ENCODE measurements at places on chromosomes 16 and 17.

GRCh38 chr16:22727285-22728166 is 86.4 kb upstream of the HS3ST2 start:
- DNase-seq = no peak

GRCh38 chr17:6388416-6388815 is 46.5 kb downstream of the AIPL1 start:
- no peak for DNase-seq

DNA sequence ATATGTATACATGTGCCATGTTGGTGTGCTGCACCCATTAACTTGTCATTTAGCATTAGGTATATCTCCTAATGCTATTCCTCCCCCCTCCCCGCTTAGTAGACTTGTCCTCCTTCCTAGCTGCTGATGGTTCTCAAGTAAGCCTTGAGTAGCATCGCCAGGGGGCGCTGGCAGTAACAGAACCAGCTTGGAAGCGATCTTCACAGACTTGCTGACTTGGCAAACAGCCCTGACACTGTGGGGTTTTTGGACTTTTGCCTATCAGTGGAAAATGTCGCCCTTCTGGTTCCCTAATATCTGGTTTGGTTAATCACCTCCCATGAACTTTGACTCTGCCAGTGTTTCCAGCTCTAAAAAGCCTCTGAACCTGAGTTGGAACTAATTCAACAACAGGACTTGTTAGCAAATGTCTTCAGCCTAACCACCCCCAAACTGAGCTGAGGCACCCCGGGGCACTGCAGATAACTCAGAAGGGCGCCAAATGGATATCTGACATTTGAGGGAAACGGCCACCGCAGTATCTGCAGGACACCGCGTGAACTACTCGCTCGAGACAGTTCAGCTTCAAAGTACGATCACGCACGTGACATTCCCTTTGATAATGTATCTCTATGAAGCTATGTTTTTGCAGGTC is 15.4 kb upstream of the SPATA32 start:
- peak; percentile 90 for DNase-seq

GRCh38 chr16:67240506-67240905 is 6.8 kb downstream of the FHOD1 start:
- no peak for DNase-seq

- no peak for DNase-seq
Measured at GRCh38 chr17:35342276-35342675, 31.1 kb downstream of the SLFN11 start.

DNA sequence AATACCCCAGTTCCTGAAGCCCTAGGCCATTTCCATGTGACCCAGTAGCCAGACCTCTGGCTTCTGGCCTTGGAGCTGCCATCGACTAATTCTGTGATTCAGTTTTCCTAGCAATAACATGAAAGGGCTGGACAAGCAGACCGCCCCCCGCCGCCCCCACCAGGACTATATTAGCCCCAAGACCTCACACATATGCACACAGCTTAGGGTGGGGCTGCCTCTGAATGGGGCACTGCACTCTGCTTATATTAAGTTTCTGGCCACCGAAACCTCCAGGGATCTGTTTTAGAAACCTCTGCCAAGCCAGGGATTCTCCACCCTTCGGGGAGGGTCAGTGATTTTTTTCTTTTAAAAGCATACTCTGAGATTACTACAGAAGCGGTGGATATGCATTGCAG is 2.3 kb downstream of the RAB11FIP4 start:
- no peak for DNase-seq

DNA sequence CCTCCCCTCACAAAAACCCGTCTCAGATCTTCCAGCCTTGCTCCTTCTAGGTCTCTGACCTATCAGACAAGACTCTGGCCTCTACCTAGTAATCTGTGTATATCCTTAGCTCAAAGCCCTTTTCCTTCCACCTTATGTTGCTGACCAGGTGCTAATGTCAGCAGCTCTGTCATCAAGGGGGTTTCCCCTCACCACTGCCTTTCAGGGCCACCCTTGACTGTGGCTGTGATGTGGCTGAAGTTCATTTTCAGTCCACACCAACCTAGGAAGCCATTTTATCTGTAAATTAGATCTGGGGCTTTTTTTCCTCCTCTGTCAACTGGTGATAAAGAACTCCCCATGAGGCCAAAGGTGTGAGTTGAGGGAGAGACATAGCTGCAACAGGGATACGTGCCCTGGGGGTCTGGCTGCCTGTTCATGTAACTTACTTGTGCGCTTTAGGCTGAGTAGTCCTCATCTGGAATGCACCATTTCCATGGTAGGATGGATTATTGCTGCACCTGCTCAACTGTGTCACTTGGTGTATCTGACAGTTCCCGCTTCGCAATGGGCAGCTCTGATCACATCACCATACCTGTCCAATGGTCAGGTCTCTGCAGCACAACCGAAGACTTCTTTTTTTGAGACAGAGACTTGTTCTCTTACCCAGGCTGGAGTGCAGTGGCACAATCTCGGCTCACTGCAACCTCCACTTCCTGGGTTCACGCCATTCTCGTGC is 14.7 kb upstream of the RUNDC3A start:
- no peak for DNase-seq

DNA sequence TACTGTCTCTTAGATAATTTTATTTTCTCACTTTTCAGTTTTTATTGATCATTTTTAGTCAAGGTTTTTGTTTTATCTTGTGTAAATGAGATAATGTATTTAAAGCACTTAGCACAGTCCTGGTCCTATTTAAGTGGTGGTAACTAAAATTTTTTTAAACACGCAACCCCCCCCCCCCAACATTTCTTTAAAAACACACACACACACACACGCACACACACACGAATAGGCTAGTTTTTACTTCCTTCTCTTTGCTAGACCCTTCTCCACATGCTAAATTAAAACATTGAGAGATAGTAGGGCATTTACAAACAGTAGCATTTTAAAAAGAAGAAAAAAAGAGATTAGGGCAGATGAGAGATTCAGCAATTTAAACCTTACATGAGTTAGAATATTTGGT is 5.0 kb downstream of the NFATC3 start:
- no peak for DNase-seq

DNA sequence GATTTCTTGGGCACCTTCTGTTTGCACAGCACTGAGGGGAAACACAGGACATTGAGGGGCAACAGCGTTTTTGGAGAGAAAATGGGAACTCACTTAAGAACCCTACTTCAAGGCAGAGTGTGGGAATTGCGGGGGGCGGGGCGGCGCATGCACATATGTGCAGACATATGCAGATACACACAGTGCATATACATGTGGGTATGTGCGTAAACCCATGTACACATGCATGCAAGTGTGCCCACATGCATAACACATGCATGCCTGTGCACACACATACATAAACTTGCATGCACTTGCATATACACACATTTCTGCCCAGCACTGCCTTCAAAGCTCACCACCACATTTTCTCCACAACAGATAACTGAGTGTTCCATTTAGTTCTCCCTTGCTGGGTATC is 32.4 kb downstream of the NLRC5 start:
- DNase-seq = no peak

- no peak for DNase-seq
Measured at GRCh38 chr17:75913537-75914210, 9.0 kb upstream of the MRPL38 start.

DNA sequence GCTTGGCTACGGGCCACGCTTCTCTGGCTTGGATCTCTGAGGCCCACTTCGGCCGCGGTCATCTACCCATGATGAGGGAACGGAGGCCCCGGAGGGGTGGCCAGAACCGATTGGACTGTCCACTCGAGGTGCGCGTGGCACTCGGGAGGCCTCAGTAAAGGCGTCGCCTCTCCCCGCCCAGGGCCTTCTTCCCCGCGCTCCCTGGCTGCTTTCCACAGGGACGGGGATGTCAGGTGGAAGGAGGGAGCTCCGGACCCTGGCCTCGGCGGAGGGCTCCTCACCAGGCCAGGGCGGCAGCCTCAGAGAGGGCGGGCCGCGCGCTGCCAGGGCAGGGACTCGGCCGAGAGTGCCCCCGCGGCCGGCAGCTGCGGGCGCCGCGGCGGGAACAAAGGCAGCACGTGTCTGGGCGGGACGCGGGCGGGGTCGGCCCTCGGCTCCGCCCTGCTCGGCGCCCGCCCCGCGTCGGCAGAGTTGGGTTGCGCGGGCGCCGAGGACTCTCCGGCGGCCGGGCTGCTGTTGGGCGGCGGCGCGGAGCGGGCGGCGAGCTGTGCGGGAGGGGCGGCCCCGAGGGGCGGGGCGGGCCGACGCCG is 587 bp upstream of the CDK5R1 start:
- peak; percentile 69 for DNase-seq

GRCh38 chr17:49592263-49592662 is 16.6 kb downstream of the NXPH3 start:
- no peak for DNase-seq

DNA sequence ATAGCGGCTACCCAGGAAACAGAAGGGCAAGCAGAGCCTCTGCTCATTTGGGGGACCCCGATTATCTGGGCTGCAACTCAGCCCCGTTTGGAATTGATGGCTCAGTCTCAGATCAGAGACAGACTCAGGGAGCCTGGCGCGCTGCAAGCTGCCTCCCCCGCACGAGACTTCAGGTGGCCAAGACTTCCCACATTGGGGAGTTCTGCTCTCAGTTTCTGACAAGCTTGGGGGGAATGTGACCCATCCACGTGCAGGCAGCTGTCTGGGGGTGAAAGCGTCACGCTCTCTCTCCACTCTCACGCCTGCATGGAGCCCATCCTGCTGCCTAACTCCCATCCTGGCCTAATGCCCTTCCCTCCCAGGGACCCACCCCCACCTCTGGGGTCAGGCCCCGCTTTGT is 157.6 kb upstream of the GSE1 start:
- DNase-seq = no peak

- DNase-seq = no peak
Measured at GRCh38 chr16:22330326-22330725, 33.1 kb downstream of the POLR3E start.

GRCh38 chr17:28039251-28039650 is 3.2 kb upstream of the NLK start:
- no peak for DNase-seq

- DNase-seq = no peak
Measured at GRCh38 chr17:56826611-56827414, 6.9 kb downstream of the C17orf67 start.

GRCh38 chr17:40422990-40423633 is 5.4 kb upstream of the TOP2A start:
- no peak for DNase-seq

DNA sequence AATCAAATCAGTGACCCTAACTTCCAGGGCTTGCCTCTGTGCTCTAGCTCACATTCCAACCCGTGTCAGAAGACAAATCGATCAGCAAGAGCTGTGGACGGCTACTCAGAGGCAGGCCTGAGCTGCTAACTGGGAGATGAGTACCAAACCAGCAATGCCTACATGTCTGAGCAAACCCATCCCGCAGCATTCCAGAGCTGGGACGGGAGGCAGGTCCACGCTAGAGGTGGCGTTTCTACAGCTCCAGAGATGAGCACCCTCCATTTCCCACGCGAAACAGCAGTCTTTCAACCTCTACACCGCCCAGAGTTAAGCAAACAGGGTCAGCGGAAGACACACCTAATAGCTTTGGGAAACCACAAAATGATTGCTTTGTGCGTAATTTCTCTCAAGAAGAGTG is 6.5 kb downstream of the NXN start:
- no peak for DNase-seq

DNA sequence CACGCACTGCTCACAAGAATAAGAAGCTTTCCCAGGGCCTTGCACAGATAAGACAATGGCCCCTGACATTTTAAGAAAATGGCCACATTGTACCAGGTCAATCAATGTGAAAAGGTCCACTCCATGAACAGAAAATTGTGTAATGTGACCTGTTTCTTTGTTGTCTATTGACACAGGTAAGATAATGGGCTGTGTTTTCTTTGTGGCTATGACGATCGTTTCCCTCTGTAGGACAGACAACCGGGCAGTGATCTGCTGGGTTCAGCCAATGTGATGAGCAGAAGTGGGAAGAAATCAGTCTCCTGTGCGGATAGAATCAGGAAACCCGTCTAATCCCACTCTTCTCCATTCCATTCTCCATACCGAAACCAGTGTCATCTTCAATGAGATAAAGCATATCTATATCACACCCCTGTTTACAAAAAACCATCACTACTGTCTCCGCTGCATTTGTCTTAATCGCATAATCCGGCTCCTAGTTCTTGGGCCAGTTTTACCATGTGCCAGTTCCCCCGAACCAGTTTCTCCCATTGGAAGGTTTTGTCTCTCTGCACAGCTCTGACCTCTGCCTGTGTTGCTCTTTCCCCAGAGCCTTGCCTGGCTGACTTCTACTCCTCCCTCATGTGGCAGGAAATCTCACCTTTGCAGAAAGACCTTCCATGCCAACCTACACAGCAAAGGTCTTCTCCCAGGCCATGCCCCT is 66.9 kb upstream of the ATF7IP2 start:
- no peak for DNase-seq

DNA sequence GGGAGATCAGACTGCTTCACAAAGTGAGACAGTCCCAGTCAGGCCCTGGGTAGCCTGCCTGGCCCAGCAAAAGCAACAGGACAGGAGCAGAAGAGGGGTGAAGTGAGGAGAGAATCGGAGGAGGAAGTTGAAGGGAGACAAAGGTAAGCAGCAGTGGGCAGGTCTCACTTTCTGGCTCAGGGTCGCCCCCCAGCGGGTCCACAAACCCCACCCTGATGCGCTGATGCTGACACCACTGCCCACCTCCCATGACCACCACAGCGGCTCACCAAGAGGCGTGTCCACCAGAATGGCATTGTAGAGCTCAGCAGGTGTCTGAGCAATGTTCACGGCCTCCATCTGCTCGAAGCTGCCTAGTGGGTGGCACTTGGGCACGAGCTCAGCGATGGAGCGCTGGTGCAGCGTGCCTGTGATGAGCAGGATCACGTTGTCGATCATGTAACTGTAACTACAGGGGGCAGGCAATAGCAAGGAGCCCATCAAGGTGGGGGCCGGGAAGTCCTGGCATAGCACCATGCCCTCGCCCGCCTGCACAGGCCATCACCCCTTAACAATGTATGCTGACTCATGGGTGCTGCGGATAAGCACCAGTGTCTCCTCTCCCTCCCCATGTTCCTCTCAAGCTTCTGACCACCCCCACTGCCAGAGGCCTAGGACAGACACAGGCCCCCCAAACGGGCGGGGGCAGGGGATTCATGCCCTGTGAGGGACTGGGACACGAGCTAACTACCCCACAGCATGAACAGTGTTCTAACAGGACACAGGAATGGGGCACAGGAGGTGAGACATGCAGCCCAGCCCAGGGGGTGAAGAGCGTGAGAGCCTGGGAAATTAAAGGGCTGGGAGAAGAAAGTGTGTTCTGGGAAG is 13.6 kb downstream of the HSD11B2 start:
- DNase-seq = no peak

GRCh38 chr17:51435171-51435552 is 174.8 kb downstream of the UTP18 start:
- no peak for DNase-seq

DNA sequence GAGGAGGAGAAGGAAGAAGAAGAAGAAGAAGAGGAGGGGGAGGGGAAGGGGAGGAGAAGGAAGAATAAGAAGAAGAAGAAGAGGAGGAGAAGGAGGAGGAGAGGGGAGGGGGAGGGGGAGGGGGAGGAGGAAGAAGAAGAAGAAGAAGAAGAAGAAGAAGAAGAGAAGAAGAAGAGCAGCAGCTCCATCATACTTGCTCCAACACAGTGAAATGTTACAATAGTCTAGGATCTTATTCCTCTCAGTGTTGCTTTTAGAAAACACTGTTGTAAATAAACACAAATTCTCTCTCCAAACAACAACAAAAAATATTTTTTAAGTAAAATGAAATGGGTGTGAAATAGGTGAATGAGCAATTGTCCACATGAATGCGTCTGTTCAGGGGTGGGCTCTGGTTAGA is 126.6 kb upstream of the KCNJ16 start:
- DNase-seq = no peak

Measured in HTR-8/SVneo (cell line).